ENCODE measurements at places on chromosomes 5 and 9. TPM values are rescaled to one million over a fixed set of nuclear protein-coding genes. Genes with fewer than 3 reads are reported as not detected.

Gene IFNA16
- not detected for polyA plus RNA-seq

Gene SCGB3A1
- 0.25 TPM for polyA plus RNA-seq

Gene LHX3
- not detected for polyA plus RNA-seq

Gene CD72
- 1.8 TPM for polyA plus RNA-seq

Gene MARCOL
- polyA plus RNA-seq, result not detected

Gene FOXD4L4
- 0.03 TPM for polyA plus RNA-seq

Gene RNF208
- polyA plus RNA-seq, result 11.0 TPM

Gene PCDHGA11
- polyA plus RNA-seq, result 1.4 TPM

- no peak for DNase-seq
Observed at GRCh38 chr9:3138231-3139229, 294.6 kb upstream of the PUM3 start.

DNA sequence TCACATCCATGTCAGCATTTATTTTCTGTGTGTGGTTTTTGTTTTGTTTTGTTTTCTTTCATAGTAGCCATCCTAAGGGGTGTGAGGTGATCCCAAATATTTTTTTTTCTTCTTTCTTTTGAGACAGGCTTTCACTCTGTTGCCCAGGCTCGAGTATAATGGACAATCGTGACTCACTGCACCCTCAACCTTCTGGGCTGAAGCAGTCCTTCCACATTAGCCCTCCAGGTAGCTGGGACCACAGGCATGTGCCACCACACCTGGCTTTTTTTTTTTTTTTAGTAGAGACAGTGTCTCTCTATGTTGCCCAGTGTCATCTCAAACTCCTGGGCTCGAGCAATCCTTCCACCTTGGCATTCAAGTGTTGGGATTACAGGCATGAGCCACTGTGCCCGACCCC is 59.1 kb downstream of the CDC42SE2 start:
- no peak for DNase-seq

DNA sequence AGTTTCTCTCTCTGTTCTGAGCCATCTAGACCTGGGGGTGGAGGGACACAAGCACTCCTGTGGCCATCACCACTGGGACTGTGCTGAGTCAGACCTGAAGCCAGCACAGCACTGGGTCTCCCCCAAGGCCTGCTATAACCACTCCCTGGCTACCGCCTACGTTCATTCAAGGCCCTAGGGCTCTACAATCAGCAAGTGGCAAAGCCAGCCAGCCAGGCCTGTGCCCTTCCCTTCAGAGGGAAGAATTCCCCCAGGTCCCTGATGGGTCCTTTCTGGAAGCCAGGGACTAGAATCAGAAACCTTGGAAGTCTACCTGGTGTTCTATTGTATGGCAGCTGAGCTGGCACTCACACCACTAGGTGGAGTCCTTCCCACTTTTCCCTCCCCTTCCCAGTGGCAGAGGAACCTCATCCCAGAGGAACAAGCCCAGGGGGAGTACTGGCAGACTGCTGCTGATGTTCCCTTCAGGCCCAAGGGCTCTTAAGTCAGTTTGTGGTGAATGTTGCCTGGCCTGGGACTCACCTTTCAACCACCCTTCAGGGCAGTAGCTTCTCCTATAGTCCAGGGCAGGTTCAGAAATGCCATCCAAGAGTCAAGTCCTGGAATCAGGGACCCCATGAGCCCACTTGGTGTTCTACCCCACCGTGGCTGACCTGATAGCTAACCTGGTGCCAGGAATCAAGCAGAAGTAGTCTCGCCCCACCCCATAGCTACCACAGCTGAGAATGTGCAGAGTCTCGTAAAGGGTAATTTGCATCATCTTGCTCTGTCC is 20.0 kb downstream of the JMY start:
- peak; percentile 27 for DNase-seq

DNA sequence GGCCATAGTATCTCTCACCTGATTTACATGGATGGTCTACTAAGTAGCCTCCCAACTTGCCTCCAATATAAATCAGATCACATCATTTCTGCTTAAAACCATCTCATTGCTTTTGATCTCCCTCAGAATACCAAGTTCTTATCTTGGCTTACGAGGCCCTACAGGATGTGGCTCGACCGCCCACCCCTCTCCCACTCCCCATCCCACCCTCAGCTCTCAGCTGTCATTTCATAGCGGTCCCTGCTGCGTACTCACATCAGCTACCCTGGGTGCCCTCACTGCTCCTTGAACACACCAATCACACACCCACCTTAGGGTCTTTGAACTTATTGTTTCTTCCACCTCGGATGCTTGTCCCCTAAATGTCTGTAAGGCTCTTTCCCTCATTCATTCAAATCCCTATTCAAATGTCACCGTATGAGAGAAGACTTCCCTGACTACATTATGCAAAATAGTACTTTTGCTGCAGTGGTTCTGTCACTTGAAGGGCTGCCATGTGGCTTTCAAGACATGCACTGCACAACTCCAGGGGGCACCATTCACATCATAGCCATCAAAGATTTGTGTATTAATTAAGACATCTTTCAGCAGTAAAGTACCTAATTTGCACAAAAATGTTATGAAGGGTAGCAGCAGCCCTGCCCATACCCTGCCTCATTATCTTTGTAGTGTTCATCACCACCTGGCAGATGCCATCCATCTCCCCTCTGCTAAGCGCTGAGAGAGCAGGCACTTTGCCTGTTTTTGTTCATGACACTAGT is 171.1 kb downstream of the ENC1 start:
- DNase-seq, result no peak

- no peak for DNase-seq
Observed at GRCh38 chr5:172336264-172336663, 52.7 kb upstream of the UBTD2 start.

- DNase-seq, result no peak
Observed at GRCh38 chr9:103798620-103799019, 295.5 kb upstream of the SMC2 start.

- DNase-seq, result no peak
Observed at GRCh38 chr5:65926893-65927292, 518 bp downstream of the ERBIN start.

DNA sequence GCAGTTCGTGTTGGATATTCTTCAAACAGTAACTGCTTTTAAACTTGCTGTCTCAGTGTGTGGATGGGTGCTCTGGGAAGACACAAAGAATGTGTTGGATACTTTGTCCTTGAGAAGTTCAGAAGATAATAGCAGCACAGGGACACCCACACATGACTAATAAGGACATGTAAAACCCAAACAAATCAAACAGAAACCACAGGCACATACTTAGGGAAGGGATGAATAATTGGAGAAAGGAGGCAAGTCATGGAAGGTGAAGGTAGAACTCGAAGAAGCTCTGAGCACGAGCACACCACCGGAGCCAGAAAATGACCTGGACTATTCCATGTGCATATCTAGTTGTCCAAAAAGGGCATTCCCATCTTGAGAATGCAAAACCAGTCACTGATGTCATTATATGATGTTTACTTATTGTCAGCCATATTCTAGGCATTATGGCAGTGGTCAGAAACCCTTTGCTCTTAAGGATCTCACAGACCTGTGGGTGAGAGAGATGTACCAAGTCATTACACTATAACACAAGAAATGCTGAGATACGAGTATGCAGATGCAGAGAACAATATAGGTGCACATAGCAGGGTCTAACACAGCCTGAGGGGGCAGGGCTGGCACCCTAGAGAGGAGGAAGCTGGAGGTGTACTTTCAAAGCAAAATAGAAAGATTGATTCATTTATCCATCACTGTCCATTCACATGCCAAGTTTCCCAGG is 152.9 kb downstream of the PIK3R1 start:
- DNase-seq, result no peak

DNA sequence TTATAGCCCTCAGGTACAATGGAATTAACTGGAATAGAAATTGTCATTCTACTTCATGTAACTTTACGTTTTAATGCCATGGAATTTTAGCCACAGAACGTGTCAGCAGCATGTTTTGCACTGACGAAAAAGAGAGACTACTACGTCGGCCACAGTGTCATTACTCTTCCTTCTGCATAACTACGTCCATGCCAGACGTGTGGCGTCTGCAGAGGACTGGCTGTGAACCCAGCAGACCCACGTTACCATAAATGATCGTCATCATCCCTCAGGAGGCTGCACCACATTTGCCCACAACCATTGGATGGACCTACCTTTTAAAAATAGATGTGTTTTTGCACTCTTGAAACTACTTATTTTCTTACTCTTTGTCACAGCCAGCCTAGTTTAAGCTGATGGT is 63.8 kb upstream of the ATG10 start:
- no peak for DNase-seq

DNA sequence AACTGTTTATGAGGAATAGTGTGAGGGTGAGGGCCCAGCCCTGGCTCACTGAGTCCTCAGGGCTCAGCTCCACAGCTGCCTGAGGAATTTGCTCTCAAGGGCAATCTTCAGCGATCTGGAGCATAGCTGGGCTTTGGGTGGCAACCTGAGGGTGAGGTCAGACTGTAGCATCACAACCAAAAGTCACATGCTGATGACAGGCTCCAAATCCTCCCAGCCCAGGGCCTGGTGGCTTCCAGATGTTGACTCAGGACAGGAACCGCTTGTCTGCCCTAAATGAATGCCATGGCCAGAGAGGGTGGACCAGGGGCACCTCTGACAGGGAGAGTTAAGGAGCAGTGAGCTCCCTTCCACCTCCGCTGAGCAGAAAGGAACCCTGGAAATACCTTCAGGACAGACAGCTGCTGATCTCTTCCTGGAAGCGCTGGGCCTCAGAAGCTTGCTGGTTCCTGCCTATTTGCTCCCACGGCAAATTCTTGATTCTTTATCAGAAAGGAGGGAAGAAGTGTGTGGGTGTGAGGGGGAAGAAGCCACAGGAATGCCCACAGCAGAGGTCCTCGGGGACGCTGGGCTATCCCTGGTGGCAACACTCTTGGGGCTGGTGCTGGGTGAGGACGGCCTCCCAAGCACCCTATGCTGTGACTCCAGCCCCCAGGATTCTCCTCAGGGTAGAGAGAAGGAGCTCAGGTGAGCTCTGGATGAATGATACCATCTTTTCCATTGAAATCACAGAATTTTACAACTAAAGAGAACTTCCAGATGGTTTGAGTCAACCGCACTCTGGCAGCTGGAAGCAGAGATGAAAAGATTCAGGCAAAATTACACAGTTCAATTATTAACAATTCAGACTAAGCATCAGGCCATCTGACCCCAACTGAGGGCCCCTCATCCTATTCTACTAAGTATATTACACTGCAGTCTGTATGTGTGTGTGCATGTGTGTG is 13.8 kb upstream of the CTSL start:
- DNase-seq, result peak; percentile 71

GRCh38 chr5:157799578-157799977 is 56.1 kb downstream of the LSM11 start:
- DNase-seq, result no peak

- DNase-seq, result no peak
Observed at GRCh38 chr5:154516475-154516874, 38.4 kb upstream of the HAND1 start.

DNA sequence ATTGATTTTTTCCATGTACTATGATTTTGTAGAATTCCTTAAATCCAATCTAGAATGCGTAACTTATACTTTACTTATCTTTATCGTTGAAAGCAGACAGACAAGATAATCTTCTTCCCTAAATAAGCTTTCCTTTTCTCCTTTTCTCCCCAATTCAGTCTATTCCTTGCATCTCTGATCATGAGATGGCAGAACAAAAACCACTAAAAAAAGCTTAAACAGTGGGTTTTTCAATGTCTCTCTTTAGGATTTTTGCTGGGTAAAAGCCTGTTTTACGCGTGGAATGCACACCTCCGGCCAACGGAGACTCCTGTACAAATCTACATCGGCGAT is 755 bp downstream of the CDKN2B start:
- DNase-seq, result no peak

GRCh38 chr5:35979715-35980114 is 11.5 kb downstream of the UGT3A1 start:
- peak; percentile 32 for DNase-seq

DNA sequence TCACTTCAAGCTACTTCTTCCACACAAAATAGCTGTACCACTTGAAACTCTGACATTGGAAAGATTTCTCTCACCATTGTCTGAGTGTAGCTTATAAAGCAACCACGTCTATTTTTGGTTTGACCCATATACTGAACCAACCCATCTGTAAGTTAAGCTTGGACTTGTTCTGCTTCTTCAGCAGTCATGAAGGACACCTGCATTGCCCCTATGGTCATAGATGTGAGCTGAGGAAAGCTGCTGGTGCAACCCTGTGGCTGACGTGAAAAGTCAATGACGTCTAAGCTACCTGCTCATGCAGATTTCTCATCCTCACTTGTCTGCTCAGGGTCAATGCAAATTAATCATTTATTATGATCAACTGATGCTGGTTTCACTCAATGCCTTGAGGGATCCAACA is 417.4 kb downstream of the CETN3 start:
- no peak for DNase-seq

GRCh38 chr5:8114597-8115266 is 245.8 kb downstream of the MTRR start:
- no peak for DNase-seq

GRCh38 chr5:135887881-135888614 is 7.6 kb downstream of the IL9 start:
- DNase-seq, result no peak

DNA sequence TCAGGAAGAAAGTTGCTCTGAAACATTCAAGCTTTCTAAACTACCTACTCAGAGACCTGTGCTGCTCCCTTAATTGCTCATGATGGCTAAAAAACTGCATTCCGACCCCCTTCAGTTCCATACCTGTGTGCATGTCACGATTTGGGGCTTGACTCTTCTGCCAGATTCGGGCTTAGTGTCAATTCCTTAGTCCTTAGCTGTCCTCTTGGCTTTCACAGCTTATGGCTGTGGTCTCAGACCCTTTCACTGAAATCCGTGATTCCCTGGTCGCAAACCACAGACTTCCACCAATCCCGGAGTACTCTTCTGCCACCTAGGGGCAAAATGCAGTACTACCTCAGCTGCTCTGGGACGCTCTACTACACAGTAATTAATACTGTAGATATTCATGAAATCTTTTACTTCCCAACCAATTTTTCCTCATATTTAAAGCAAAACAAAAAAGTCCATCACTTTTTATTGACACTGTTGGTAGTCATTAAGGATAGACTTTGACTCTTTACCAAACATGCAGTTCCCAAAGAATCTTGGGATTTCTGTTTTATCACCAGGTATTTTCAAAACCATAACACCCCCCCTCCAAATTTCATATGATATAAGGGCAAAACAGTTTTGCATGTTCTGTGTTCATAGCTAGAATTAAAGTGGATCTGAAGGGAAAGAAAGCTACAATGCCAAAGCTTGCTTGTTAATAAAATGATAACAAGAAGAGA is 617.4 kb downstream of the SLCO4C1 start:
- DNase-seq, result peak; percentile 29

DNA sequence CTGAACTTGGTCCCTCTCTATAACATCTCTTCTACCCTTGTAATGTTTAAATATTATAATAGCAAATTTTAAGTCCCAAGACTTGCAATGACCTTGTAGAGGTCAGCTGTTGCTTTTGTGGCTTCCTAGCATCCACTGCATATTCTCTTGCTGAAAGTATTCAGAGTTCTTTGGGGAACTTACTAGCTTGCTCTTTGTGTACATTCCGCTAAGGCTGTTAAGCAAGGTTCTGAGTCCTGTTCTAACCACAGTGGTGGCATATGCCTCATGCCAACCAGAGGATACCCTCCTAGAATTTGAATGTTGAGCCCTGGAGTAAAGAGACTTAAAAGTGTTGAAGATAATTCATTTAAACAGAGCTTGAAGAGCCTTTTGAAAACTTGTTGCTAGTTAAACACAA is 570.9 kb downstream of the TLE1 start:
- DNase-seq, result no peak

- no peak for DNase-seq
Observed at GRCh38 chr5:58927181-58927580, 344.3 kb downstream of the RAB3C start.

- peak; percentile 68 for DNase-seq
Observed at GRCh38 chr9:35826071-35826701, 2.3 kb downstream of the FAM221B start.

- no peak for DNase-seq
Observed at GRCh38 chr5:61306531-61307131, 25.4 kb upstream of the ZSWIM6 start.

- DNase-seq, result no peak
Observed at GRCh38 chr5:29524227-29524626, 1669.3 kb upstream of the CDH6 start.
